ENCODE measurements at places on chromosomes 2 and 18.

GRCh38 chr18:59063912-59064311 lies 75.8 kb upstream of the SEC11C start:
- no peak for DNase-seq

DNA sequence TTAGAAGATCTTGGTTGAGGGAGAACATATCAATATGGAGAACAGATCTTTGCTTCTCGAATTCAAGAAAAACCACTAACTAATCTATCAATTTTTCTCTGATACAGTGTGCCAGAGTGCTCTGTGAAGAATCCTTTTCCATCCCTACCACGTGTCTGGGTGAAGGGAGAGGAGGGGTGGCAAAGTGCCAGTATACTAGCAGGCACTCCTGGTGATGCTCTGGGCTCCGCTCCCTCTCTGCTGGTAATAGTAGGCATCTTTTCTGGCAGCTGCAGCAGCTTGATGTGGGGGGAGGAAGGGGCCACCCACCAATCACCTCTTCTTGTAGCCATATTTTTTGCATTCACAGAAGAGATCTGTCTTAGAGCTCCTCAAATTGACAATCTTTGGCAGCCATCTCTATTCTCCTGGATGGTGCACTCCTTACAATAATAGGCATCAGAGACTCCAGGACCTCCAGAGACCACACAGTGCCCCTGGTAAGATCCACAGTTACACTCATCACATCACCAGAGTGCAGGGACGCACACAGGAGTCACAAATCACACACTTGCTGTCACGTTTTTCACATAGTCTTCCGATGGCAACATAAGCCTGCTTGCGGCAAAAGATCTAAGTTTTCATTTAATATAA lies 15.7 kb downstream of the STK39 start:
- no peak for DNase-seq

DNA sequence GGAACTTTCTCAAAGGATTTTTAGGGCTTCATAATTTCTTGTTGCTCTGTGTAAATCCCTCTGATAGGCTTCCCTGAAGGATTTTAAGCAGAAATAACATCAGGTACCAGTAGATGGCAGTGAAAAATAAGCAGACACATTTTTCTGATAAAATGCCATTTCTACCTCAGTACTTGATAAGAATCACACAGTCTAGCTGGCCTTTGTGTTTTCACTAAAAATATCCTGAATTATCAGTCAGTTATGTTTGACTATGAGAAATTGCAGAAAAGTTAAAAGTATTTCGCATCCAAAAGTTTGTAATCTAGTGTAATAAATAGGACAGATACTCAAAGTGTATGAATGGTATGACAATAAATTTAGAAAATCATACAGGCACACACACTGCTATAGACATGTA lies 68.7 kb downstream of the DNAJC10 start:
- no peak for DNase-seq

GRCh38 chr2:133360882-133361281 lies 207.4 kb downstream of the NCKAP5 start:
- no peak for DNase-seq

GRCh38 chr18:70182548-70182947 lies 22.9 kb downstream of the RTTN start:
- no peak for DNase-seq

DNA sequence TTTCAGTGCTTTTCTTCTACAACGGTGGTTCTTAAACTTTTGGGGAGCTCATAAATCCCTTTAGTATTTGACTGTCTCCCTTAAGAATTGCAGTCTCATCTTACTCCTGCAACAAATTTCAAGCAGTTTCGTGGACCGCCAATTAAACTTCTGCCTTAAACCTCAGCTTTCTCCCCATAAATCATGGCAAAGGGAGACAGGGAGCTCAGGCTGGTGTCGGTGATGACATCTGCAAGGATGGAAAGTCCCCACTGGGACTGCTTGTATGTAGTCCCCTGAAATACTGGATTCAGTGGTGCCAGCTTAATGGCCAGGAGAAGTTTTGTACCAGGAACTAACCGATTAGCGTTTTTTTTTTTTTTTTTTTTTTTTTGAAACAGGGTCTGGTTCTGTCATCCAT lies 148.7 kb upstream of the ITGA6 start:
- no peak for DNase-seq

- no peak for DNase-seq
Measured at GRCh38 chr2:46548521-46549144, 69.3 kb downstream of the TMEM247 start.

- no peak for DNase-seq
Measured at GRCh38 chr2:191864628-191865374, 17.9 kb upstream of the CAVIN2 start.

DNA sequence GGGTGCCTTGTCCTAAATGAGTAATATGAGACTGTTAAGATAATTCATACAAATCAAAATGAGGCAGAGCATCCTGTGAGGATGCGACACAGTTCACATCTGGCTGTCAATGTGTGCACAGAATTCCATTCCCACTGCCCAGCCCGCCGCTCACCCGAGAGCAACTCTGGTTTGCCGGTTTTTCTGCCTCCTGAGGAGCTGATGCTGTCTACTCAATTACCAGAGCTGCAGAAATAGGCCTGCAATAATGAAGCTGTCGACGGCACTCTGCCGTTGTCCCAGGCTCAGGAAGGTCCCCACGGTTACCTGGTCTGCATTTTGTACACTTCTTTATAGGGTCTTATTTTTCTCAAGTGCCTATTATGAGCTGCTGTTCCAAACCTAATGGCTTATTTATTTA lies 55.7 kb upstream of the LYPD1 start:
- no peak for DNase-seq

All from stimulated activated CD4-positive, alpha-beta T cell treated with anti-CD3 and anti-CD28 coated beads, Interleukin-1b, Interleukin-23, amount 100 ng/mL, for 24 hours (primary cell).